ENCODE measurements at places on chromosomes 12 and 14.

DNA sequence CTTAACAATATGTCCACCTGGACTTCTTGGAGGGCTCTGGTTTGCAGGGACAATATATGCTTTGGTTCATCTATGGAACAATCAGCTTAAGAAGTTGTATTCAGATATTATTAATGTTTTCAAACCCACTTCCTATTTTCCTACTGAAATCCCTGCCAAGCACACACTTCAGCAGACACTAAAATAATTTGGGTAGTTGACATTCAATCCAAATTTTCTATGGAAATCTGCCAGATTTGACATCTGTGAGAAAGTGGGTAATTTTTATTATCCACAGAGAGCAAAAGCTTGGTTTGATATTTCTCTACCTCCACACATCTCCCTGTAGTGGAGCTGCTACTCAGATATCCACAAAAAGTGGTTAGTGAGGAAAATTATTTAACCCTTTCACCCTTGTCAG lies 378.8 kb upstream of the SOX5 start:
- DNase-seq: no peak

- no peak for DNase-seq
Observed at GRCh38 chr12:109710205-109710746, 3.3 kb upstream of the FAM222A start.

- DNase-seq: no peak
Observed at GRCh38 chr12:84950971-84951546, 38.5 kb upstream of the SLC6A15 start.

DNA sequence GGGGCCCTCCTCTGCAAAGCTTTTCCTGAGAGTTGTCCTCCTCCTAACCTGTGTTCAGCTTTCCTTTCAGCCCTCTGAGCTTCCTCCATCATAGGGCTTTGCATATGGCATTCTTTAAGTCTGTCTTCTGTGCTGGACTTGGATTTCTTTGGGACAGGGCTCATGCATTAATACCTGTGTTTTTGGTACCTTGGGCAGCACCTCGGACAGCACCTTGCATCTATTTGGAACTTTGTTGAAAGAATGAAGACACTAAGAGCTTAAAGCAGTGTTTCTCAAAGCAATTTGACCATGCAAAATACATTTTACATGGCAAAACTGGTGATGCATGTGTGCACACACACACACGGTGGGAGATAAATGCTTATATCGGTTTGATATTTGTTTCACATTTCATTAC lies 115.0 kb upstream of the SRRM4 start:
- DNase-seq: no peak

DNA sequence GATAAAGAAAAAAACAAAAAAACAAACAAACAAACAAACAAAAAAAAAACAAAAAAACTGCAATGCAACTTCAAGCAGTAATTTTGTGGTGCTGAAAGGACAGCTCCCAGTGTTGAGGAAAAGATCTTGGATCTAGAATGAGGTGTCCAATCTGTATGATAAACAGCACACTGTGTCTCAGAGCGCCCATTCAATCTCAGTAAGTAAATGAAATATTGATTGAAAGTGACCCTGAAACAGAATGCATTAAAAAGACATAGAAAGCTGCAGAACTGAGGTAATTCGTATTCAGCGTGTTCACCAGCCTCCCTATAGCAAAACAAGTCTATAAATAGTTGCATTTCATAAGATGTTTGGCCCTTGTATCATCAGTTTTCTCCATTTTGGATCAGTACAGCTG lies 153.0 kb downstream of the NOVA1 start:
- DNase-seq: no peak

DNA sequence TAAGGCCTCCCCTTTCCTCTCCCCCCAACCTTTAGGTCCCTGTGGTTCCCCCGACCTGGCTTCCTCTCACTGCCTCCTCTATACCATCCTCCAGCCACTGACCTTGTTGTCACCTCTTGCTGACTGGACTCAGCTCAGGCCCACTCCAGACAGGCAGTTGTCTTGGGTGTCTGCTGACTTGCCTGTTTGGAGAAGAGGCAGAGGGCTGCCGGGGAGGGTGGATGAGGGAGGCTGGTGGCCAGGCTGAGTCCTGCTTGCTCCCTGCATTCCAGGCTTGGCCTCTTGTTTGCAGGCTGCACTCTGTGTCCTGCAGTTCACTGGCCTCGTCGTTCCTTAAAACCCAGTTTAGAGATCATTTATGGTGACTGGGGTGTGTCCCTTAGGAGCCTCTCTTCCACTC lies 31.0 kb upstream of the RD3L start:
- no peak for DNase-seq

DNA sequence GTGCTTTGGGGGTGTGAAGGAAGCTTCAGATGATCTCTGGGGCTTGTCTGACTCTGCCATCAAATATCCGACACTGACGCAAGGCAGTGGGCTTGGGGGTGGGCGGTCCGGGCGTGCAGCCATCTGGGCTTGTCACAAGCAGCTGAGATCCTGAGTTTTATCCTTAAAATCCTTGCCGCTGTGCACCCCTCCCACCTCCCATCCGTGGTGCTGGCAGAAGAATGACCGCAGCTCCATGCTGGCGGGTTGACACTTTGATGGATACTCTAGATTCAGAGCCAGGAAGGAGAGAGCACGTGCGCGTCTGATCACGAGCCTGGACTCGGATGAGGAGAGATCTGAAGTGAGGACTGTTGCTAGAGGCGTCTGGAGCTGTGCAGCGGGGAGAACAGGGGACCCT lies 3.0 kb downstream of the ZFYVE21 start:
- no peak for DNase-seq

DNA sequence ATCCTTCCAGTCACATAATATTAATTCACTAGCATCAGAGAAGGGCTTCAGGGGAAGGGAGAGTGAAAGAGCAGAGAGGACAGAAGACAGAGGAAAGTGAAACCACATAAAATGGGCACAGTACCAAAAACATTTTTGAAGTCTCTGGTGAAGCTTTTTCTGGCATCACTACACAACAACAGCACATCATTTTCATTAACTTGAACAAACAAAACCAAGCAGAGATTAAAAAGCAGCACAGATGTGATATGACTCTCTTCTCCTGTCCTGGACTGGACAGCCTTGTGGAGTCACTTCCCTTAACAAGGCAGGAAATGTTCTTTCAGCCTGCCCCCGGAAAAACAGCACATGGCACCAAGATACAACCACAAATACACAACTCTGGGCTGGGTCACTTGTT lies 112.0 kb downstream of the TSPAN8 start:
- no peak for DNase-seq

DNA sequence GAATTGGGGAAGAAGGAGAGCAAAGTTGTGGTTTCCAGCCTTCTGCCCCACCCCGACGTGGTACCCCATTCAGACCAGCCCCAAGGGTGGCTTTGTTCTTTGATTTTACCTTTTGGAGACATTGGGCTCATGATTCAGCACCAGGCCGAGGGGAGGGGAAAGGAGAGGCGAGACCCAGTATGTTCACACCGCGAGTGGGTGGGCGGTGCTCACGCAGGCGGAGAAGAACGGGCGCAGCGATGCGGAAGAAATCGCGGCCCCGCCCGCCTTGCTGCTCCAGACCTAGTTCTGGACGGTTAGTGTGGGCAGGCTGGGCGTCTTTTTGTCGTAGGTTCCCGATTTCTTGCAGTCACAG lies 963 bp downstream of the ATL1 start:
- DNase-seq: no peak
